ENCODE measurements at places on chromosomes 6 and 20.

GRCh38 chr6:143539734-143540133 lies 28.2 kb upstream of the FUCA2 start:
- DNase-seq: no peak

DNA sequence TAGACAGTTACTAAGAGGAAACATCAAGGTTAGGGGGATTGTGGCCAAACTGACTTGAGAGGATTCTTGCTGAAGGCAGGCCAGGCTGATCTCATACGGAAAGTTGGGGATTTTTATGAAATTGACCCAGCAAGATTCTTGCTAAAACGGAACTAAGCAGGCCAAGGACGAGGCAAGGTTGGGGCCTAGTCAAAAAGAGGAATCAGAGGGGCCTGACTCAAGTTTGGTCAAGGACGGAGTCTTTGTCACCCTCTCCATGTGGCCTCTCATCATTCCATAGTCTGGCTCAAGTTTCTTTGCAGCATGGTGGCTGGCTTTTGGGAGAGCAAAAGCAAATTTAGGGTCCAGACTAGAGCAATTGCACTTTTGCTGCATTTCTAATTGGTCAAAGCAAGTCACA lies 7.9 kb upstream of the HECA start:
- DNase-seq: no peak

GRCh38 chr6:117381749-117382148 lies 44.0 kb downstream of the ROS1 start:
- no peak for DNase-seq

DNA sequence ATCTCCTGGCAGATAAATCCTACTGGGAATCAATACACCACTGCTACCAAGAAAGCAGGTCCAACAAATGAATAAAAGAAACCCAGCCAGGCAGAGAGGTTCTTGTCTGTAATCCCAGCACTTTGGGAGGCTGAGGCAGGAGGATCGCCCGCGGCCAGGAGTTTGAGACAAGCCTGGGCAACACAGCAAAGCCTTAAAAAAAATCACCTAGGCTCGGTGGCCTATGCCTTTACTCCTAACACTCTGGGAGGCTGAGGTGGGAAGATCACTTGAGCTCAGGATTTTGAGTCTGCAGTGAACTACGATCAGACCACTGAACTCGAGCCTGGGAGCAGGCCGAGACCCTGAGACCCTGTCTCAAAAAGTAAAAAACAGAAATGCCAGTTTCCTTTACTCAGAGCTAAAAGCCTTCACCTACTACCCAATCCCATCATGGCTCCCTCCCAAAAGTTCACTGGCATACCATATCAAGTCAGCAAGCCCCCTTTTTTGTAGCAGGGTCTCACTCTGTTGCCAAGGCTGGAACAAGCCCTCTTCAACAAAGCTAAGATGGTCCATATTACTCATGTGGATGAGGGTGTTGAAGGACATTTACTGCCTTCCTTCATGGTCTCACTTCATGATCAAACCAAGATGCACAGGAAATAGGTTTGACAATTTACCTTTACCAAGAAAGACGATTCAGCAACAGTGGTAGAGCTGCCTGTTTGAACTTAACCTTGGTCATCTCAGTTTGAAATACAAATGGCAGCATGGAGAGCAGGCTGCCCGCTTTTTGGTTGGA lies 5.3 kb downstream of the SNX5 start:
- no peak for DNase-seq

Measured in GM23248 (cell line).